Cerebellar nuclear complex (tissue), 1 donor: ENCODE measurements at places on chromosomes 1 and 21.
A peak's percentile ranks its signal among the peaks of the same experiment; 100 is the strongest.

- no peak for DNase-seq
These were observed 13.8 kb upstream of the AK2 start for GRCh38 chr1:33050221-33051076.

DNA sequence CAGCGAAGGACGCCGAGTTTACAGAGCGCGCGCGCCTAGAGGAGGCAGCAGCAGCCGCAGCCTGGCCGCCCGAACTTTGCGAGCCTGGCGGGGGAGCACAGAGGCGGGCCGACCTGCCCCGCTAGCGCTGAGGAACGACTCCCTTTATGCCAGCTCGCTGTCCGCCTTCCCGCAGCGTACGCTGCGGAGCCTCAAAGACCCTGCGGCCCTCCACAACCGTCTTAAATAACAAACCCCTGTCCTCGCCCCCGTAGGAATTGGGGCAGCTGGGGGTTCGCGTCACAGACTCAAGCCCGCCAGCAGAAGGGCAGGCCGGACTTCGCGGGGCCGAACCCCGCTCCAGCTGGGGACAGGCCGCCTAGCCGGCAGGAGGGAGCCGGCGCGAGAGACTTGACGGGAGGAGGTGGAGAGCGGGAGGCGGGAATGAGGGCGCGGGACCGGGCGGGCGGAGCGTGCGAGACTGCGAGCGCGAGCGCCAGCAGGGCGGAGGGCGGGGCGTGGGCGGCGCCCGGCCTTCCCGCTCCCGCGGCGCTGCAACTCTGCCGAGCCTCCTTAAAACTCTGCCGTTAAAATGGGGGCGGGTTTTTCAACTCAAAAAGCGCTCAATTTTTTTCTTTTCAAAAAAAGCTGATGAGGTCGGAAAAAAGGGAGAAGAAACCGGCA lies 1.8 kb upstream of the CDKN2C start:
- DNase-seq: peak; percentile 26

DNA sequence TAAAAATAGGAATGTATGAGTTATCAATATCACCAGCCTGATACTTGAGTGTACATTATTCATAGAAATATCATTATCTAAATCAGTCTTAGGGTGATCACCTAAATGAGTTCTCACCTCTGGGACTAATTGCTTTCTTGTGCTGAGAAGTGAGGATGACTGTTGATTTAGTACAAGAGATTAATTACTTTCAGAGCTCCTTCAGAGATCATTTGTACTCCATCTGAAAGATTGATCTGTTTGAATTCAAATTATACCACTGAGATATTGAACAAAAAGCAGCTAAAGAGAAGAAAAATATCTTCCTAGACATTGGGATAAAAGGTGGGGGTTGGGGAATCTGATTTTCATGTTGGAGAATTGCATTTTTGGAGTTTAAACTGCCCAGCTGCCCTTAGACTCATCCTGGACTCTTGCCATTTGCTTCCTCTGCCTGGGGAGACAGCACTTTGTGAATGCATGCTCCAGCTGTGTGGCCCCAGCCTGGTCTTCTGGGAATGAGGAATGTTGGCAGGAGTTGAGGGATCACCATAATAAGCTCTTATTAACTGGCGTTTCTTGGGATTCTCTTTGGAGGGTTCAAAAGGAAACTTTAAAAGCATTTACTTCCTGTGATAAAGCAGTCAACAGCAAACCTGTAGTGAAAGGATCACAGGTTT lies 19.7 kb upstream of the PGBD2 start:
- no peak for DNase-seq

DNA sequence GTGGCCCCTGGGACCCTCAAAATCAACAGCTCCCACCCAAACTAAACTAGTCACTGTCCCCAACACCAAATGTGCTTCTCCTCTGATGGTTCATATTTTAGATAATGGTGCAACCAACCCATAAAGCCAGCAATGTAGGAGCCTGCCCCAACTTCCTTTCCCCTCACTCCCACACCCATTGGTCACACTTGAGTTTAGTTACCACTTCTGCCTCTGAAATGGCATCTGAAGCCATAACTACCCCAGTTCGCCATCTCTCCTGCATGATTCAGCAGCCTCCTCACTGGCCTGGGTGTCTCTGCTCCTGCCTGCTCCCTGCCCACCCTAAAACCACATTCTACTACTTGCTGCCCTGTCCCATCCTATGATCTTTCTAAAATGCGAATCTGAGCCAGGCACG lies 3.4 kb upstream of the CDCP2 start:
- no peak for DNase-seq

DNA sequence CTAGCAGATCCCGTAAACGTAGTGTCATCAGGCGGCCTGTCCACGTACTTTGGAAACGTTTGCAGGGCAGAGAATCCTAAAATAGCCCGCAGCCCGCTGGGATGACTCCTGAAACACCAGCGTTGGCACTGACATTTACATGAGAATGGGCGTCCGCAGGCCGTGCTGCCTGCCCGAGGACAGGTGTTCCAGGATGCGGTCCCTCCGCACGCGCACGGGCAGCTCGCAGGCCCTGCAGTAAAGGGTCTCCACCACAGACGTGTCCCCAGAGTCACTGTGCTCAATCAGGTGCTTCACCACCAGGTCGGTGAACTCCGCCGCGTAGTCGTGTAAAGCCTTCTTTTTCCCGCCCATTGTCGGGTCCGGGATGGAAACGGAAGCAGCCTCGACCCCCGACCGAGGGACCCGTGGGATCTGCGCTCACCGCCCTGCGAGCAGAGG lies 5.8 kb upstream of the CCDC27 start:
- DNase-seq: no peak

DNA sequence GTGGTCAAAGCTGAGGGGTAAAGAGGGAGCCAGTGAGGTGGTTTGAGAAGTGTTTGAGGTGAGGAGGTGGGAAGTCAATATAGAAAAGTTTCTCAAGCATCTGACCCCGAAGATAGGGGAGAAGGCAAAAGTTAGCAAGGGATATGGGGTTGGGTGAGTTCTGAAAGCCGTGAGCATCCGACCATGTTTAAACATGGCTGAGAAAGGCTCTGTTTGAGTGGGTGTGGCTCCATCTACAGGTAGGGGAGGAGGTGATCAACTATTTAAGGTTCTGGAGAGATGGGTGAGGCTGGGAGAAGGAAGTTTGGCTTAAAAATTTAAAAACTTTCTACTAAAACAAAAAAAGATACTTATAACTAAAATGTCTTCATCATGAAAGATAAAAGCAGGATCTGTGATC lies 273.8 kb downstream of the KCNJ6 start:
- DNase-seq: no peak

- no peak for DNase-seq
These were observed 60.1 kb downstream of the TMCO4 start for GRCh38 chr1:19739628-19740027.

DNA sequence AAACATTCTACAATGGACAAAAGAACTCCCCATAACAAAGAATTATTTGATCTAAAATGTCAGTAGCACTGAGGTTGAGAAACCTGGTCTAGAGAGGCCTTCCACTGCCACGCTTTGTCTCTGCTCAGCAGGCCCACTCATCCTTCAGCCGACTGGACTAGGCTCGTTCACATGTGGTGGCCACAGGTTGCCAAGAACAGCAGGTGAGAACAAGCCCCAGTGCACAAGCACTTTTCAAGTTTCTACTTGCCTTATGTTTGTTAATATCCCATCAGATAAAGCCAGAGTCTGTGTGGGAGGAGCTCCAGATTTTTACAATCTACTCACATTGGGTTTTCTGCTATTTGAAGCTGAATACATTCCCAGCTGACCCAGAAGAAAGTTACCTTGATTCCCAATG lies 9.1 kb upstream of the EFHD2 start:
- no peak for DNase-seq
